ENCODE measurements at places on chromosomes 6 and 20. TPM values are rescaled to one million over a fixed set of nuclear protein-coding genes. Genes with fewer than 3 reads are reported as not detected.

HLA-DRB5 gene
- polyA plus RNA-seq = 20.7 TPM

DEFB126 gene
- polyA plus RNA-seq = not detected

ZSCAN16 gene
- 9.6 TPM for polyA plus RNA-seq

CRISP3 gene
- polyA plus RNA-seq = not detected

BEND6 gene
- 0.34 TPM for polyA plus RNA-seq

RGL2 gene
- polyA plus RNA-seq = 17.6 TPM

CASS4 gene
- 1.5 TPM for polyA plus RNA-seq

GTSF1L gene
- not detected for polyA plus RNA-seq

GOPC gene
- 44.1 TPM for polyA plus RNA-seq

RPRD1B gene
- 14.5 TPM for polyA plus RNA-seq

PFDN6 gene
- 83.9 TPM for polyA plus RNA-seq

GABRR2 gene
- polyA plus RNA-seq = 0.67 TPM

CGAS gene
- 0.89 TPM for polyA plus RNA-seq

HLA-DPA1 gene
- polyA plus RNA-seq = 9.4 TPM

PRKN gene
- 0.45 TPM for polyA plus RNA-seq

RIOK1 gene
- polyA plus RNA-seq = 12.3 TPM

GDAP1L1 gene
- 1.5 TPM for polyA plus RNA-seq

GRIK2 gene
- not detected for polyA plus RNA-seq

PRRC2A gene
- polyA plus RNA-seq = 104 TPM

SULF2 gene
- 10.3 TPM for polyA plus RNA-seq

PRL gene
- not detected for polyA plus RNA-seq

C20orf202 gene
- polyA plus RNA-seq = 5.3 TPM

RPS18 gene
- polyA plus RNA-seq = 6,778 TPM

SPTLC3 gene
- 6.0 TPM for polyA plus RNA-seq

SPATA25 gene
- polyA plus RNA-seq = 16.4 TPM

SNAP25 gene
- 3.5 TPM for polyA plus RNA-seq

C4B gene
- polyA plus RNA-seq = 20.3 TPM

PSORS1C1 gene
- polyA plus RNA-seq = 40.5 TPM

VEGFA gene
- 144 TPM for polyA plus RNA-seq

TREML1 gene
- polyA plus RNA-seq = 0.07 TPM

FAM83D gene
- 1.1 TPM for polyA plus RNA-seq

SNAI1 gene
- polyA plus RNA-seq = 6.9 TPM

All from small intestine (tissue), 16 donors.